Foreskin keratinocyte (primary cell): ENCODE measurements at places on chromosomes 1 and 21.
A peak's percentile ranks its signal among the peaks of the same experiment; 100 is the strongest.

GRCh38 chr1:112852934-112853333, 103.1 kb downstream of the SLC16A1 start:
- DNase-seq, result no peak

GRCh38 chr1:39396671-39397070, 94.8 kb upstream of the BMP8A start:
- no peak for DNase-seq

- DNase-seq, result no peak
Measured at GRCh38 chr1:242546441-242546840, 21.9 kb upstream of the PLD5 start.

DNA sequence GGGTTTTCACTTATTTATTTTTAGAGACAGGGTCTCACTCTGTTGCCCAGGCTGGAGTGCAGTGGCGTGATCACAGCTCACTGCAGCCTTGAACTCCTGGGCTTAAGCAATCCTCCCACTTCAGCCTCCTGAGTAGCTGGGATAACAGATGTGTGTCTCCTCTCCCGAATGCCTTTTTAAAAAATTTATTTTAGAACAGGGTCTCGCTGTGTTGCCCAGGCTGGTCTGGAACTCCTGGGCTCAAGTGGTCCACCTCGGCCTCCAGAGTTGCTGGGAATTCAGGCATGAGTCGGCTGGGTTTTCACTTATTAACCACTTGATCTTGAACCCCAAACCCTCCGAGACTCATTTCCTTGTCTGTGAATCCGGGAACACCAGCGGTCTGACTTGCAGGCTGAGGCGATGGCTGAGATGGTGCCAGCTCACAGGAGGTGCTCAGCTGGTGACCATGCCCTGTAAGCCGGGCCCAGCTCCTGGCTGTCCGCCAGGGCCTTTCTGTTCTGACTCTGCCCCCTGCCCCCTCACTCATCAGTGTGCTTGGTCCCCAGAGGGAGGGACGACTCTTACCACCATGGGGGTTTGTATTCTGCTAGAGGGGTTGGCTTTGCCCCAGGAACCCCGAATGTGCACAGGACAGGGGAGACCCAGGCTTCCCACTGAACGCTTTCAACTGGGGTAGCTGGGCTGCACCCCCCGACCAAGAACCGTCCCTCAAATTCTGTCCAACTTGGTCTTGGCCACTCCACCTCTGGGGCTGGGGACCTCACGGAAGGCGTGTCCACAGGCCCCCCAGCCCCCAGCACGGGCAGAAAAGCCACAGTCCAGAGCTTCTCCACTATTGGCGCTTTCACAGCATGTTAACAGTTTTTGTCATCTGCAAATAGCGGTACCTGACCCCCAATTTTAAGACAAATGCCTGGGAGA, 22.5 kb downstream of the MMEL1 start:
- DNase-seq, result no peak

DNA sequence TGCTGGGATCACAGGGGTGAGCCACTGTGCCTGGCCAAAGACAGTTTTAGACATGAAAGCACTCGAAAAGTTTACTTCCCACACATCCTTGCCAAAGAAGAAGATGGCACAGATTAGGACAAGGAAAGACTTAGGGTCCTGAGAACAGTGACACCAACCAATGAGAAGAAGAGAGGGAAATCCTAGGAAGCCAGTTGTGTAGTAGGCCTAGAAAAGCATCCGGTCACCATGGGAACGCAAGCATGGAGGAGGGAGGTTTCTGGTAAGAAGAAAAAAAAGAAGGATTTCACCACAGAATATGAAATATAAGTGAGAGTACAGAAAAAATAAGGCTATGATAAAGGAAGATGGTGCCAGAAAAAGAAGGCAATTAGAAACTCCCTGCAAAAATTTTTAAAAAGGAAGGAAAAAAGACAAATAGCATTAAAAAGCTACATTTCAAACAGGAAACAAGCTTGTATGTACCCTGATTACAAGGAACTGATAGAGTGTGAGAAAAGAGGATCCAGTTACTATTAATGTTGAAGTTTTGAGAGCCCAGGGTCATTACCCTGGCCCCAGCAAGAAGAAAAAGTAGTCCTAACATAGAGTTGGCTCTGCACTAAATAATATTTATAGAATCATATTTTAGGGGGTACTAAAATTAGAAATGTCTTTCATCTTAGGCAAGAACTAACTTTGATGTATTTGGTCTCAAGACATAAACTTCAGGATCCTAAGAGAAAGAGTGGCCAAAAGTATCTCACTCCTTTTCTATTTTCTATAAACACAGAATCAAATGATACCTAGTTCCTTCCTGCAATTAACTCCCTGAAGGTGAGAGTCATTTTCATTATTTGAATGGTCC, 16.1 kb downstream of the DIPK1A start:
- no peak for DNase-seq

DNA sequence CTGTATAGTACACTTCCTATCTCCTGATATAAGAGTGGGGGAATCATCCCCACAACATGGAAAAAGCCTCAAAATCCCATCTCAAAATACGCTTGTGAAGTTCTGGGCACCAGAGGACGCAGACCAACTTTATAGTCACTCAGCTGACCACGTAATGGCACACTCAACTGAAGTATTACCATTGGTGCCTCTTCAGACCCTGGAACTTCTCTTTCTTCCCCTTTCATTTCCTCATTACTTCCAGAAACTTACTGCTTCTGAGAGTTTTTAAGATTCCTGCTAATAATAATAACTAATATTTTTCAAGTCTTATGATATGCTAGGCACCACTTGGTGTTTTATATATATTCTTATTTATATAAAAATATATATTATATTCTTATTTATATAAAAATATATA, 202.6 kb downstream of the PTPRC start:
- DNase-seq, result no peak

DNA sequence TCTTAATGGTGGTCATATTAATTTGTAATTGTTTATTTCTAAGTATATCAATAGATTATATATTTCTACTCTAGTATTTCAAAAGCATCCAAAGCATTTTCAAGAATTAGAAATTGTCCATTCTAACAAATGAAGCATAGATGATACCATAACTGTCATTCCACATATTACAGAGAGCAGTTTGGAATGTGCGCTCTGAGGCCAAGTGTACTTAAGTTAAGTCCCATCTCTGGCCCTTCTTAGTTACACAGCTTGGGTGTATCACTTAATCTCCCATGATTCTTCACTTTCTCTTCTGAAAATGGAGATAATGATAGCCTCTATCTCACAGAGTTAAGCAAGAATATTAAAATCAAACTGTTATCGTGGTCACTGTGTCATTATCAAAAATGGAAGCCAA, 281.1 kb downstream of the MRPL39 start:
- DNase-seq, result no peak

DNA sequence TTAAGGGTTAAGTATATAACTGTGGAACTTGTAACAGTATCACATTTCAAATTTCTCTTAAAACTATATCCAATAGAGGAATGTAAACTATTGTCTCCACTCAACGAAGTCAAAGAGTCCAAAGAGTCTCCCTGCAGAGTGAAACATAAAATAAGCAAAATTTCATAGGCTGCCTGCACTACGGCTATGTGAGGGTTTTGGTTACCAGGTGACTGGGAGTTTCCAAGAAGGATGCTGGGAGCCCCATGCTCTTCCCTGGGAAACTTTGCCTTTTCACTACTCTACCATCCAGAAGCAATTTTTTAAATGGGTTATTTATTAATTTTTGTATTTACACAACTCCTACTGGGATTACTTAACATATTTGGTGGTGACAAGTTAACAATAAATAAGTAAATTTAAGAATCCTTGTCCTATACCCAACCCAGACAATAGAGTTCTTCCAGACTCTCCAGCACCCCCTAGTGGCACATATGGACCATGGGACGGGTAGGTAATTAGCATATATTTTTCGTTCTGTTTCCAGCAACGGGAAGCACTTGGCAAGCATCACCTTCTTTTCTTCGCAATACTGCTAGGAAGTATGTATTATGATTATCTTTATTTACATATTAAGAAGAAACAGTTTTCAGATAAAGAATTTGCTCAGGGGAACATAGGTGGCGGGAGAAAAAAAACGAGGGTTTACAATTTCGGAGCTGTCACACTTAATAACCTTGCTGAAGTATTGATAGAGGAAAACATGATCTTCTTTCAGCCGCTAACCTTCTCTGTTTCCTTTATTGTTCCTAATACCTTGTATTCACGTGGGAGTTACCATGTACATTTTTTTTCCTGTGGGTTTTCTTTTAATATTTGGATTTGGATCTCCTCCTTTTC, 3.5 kb downstream of the FMO2 start:
- no peak for DNase-seq

GRCh38 chr1:31111290-31111951, 45.9 kb upstream of the PUM1 start:
- DNase-seq, result peak; percentile 76

DNA sequence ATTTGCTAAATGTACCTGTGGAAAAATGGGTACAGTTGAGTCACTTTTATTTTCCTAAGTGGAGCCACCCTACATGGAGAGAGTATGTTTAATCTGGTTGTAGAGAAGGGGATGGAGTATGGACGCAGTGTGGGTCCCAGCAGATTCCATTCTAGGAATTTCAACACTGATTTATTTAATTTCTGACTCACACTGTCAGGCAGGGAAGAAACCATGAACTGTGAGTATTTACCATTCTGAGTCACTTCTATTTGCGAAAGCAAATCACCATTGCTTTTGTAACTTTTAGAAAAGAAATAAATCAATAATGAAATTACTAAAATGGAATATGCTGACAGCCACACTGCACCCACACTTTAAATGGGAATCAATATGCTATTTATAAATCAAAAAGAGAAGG, 339.0 kb downstream of the DSCAM start:
- peak; percentile 59 for DNase-seq

GRCh38 chr1:81549588-81550127, 251.1 kb upstream of the ADGRL2 start:
- DNase-seq, result no peak

DNA sequence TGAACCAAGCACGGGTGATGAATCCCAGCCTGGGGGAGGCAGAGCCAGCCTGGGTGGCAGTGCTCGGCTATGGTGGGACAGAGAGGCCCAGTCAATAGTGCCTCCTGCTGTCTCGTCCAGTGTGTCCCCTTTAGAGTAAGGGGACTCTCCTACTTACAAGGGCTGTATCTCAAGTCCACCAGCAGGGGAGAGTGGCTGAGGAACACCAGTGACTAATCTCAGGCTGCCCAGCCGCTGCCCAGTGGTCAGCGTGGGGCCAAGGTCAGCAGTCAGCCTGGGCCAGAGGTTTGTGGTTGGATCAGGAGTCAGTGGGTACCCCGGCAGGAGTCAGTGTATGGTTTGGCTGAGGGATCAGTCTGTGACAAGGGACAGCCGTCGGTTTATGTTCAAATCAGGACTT, 109.2 kb upstream of the RUNX3 start:
- no peak for DNase-seq

GRCh38 chr1:3163356-3163755, 94.4 kb downstream of the PRDM16 start:
- DNase-seq, result no peak

- DNase-seq, result peak; percentile 50
Measured at GRCh38 chr1:232574889-232575762, 54.8 kb downstream of the SIPA1L2 start.

- no peak for DNase-seq
Measured at GRCh38 chr1:156152628-156153027, 757 bp upstream of the SEMA4A start.

- peak; percentile 82 for DNase-seq
Measured at GRCh38 chr1:158019171-158019868, 25.9 kb downstream of the KIRREL1 start.

- peak; percentile 9 for DNase-seq
Measured at GRCh38 chr1:231144416-231145193, 17.3 kb upstream of the TRIM67 start.

DNA sequence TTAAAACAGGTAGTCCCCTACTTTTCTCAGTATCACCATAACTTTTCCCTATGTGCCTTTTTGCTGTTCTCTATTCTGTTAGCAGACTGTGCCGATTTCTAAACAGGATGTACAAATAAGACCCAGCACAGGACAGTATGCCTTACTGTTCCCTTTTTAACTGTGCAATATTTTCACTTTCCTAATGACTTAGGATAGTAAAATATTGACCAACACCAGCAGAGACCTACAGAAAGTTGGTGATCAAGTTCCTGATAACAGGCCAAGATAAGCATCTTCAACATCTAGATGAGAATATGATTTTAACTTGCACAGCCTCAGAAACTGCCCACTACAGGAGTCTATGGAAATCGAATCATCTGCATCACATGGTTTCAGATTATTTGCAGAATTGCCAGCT, 42.0 kb downstream of the ADSS2 start:
- no peak for DNase-seq

DNA sequence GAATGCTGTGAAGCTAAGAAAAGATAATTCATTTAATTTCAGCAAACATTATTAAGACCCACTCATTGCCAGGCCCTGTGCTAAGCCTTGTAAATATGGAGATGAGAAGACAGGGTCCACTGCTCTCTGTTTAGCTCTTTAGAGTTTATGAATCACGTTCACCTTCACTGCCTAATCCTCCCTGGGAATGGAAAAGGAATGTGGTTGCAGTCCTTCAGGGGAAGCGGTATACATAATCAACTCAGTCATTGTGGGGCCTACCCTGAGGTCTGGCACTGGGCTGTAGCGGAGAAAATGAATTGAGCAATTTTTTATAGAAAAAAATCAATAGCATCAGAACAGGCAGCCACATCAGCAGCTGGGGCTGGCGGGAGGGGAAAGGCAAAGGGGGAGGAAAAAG, 412.1 kb upstream of the NFIA start:
- DNase-seq, result no peak

DNA sequence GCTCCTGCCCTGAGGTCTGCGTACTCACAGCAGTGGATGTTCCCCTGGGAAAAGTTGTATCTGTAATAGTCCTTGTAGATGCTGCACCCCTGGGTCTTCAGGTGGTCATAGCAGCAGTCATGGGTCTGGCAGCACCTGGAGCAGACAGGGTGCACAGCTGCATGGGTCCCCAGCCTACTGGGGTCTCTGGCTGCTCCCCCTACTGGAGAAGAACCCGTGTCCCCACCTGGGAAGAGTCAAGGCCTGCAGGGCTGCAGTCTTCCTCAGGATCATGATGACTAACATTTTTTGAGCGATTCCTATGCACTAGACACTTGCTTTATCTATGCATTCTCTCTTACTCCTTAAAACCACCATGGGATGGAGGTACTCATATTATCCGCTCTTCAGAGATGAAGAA, 3.9 kb downstream of the PLA2G2D start:
- no peak for DNase-seq

DNA sequence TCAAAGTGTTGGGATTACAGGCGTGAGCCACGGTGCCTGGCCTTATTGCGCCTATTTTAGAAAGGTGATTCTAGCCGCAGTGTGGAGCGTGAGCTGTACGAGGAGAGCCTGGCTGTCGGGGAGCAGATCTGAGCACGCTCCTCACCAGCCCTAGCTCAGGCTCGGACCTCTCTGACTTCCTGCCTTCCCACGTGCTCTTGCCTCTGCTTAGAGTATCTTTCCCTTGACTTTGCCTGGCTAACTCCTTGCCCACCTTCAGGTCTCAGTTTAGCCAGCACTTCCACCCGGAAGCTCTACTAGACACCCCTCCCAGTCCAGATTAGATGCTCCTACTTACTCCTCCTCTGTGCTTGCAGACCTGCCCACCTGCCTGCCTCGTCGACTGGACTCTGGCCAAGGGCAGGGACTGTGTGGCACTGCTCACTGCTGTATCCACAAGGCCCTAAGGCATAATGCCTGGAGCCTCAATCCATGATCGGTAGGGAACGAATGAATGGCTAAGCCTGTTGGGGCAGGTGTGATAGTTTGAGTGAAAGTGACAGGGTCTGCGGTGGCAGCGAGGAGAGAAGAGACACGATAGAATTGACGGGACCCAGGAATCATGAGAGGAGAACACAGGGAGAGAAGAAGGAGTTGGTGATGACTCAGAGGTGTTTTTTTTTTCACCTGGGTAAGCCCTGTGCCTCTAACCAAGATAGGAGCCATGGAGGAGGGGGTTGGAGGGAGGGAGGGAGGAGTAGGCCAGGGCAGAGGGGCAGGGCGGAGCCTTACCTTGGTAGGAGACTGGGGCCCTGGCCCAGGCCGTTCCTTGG, 28.1 kb upstream of the WASF2 start:
- DNase-seq, result peak; percentile 84
